Osteoblast (primary cell): ENCODE measurements at places on chromosomes 4 and X.

DNA sequence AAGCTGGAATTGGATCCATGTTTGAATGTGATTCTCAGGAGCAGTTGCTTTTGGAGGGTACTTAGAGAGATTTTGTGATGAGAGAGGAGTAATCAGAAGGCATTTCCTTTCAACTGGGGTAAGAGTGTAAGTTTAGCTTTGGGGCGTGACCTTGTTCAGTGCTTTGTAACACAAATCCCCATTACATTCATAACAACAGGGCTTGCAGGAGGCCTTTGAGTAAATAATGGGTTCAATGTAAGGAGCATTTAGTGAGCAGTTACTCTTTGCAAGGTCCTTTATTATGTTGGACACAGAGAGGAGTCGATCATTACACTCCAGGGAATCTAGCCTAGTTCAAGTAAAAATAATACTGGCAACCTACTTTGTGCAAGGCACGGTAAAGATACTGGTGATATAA is 74.0 kb upstream of the AFF2 start:
- DNase-seq = no peak

DNA sequence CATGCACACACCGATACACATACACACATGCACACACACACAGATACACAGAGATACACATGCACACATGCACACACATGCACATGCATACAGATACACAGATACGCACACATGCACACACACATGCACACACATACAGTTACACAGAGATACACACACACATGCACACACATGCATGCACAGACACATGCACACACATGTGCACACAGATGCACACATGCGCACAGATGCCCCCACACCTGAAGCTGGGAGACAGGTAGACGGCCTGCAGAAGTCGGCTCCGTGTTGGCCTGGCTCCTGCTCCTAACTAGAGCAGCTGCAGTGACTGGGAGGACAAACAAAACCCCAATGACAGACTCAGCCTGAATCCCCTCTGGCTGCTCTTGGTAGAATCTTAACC is 46.8 kb downstream of the PSAPL1 start:
- DNase-seq = no peak

DNA sequence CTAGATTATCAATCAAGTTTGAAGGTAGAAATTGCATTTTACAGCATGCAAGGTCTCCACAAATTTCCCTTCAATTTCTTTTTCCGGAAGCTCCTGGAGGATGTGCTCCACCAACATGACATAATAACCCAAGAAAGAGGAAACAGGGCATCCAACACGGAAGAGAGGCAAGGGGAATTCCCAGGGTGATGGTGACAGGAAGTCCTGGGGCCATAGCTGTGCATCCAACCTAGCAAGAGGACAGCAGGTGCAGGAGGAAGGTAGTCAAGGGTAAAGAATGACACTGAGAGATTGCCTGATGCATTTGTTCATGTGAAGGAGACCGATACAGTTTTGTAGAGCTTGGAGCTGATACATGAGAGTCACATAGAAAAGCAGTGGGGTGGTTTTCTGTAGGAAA is 115.7 kb upstream of the LSM6 start:
- no peak for DNase-seq

DNA sequence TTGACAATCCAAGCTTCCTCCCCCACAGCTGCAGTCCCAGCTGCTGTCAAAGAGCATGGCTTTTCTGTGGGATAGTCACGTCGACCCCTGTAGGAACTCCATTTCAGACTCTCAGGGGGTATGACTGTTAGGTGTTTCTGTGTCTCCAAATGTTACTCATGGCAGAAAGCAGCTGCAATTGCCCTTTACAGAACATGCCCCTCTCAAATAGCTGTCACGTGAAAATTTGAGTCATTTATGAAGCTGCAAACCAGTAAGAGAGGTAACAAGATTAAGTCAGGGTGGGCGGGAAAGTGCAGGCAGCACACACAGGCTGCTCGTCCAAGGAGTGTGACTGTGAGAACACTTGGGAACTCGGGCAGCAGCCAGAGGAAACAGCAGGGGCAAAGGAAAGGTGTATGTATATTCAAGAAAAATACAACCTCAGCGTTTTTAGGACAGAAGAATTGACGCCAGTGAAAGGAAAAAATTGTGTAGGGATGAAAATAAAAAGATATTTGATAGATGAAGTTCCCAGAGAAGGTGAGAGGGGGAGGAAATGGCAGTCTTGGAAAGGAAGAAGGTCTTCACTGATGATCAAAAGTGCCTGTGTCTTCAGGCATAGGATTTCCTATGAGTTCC is 66.5 kb upstream of the TMEM184C start:
- no peak for DNase-seq

DNA sequence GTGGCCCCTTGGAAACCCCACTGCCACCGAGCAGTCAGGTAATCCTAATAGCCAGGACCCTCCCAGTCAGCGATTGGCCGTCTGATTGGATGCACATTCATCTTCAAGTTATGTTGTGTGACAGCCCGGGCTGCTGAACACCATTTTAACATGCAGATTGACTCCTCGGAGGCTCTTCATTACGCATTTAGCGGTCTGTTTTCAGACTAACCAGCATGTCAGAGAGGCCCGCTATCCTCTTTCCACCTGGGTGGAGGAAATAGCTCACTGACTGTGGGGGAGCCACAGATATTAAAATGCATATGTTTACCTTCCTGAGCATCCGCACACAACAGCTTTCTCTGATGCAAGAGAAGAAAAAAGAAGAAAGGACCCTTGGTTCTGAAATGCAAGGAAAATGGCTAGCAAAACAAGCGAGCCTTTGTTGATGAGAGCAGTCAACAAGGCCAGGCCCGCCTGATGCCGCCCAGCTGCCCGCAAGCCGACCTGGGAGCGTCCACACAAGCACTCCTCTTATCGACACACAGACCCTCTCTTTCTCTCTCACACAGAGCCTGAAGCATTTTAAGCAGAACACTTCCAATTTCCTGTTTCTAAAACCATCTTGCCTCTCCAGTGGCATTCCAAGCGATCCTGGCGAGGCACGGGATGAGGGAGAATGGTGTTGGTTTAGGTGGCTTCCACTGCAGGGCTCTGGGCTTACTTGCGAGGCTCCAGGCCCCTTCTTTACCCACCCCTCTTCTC is 118.3 kb downstream of the MGST2 start:
- DNase-seq = no peak

- DNase-seq = no peak
Observed at GRCh38 chrX:10265775-10266174, 109.0 kb downstream of the CLCN4 start.

- no peak for DNase-seq
Observed at GRCh38 chrX:100418556-100418955, 8.5 kb upstream of the PCDH19 start.

- DNase-seq = peak; percentile 34
Observed at GRCh38 chr4:118076958-118077766, 42.9 kb downstream of the NDST3 start.

DNA sequence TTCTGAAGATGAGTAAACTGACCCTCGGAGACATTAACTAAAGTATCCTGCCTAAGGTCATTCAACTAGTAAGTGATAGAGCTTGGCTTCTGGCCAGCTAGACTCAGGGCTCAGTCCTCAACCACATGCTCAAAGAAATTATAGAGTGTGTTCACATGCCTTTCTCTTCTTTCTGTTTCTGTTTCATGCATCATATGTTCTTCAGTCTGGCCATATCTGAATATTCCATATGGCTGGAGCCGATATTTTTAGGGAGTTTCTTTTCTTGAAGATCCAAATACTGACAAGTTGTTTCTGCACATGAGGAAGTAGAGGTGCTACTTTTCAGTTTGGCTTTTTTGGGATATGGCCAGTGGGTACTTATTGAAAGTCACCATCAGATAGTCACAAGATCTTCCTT is 44.9 kb downstream of the MMRN1 start:
- no peak for DNase-seq

GRCh38 chr4:646460-646859 is 21.1 kb downstream of the PDE6B start:
- peak; percentile 45 for DNase-seq

- DNase-seq = no peak
Observed at GRCh38 chrX:107773906-107774435, 1.6 kb downstream of the TSC22D3 start.

DNA sequence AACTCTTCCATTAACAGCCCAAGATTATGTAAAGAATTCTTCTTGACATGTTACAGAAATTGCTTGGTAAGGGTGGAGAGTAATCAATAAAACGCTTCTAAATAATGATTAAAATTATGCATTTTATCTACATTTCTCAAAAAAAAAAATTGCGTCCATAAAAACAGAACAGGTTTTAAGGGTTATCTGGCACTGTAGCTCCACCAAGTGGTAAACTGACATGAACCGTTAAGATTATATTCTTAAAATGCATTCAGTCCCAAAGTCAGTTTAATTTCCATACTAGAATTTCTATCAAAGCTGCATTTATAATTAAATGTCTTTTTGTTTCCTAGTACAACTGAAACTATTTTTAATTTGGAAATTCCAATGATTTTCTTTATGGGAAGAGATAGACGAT is 214.0 kb upstream of the UGT8 start:
- DNase-seq = no peak

DNA sequence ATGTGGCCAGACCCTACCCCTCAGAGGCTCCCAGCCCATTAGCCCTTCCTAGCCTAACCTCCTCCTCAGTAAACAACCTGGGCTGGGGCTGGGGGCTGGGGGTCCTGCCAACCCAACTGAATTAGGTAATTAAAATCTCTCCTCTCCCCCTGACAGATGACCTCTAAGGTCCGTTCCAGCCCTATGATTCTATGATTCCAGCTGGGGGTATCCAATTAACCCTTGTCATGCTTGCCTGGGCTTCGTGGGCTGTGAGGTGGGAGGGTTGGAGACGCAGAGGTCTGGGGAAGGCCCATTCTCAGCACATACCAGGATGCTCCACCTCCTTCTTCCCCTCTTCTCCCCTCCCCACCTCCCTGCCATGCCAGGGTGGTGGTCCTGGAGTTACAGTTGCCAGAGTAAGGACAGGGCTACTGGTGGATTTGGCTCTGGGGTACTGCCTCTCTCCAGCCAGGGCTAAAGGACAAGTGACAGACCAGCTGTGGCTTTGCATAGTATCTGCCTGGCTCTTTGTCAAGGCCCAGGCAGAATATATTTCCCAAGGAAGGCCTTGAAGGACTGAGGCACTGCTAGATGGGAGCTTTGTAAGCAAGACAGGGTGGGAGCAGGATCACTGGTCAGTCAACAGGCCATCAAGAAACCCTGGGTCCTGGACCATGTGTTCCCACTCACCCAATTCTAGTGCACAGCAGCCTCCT is 82.1 kb downstream of the EFNB1 start:
- DNase-seq = no peak

DNA sequence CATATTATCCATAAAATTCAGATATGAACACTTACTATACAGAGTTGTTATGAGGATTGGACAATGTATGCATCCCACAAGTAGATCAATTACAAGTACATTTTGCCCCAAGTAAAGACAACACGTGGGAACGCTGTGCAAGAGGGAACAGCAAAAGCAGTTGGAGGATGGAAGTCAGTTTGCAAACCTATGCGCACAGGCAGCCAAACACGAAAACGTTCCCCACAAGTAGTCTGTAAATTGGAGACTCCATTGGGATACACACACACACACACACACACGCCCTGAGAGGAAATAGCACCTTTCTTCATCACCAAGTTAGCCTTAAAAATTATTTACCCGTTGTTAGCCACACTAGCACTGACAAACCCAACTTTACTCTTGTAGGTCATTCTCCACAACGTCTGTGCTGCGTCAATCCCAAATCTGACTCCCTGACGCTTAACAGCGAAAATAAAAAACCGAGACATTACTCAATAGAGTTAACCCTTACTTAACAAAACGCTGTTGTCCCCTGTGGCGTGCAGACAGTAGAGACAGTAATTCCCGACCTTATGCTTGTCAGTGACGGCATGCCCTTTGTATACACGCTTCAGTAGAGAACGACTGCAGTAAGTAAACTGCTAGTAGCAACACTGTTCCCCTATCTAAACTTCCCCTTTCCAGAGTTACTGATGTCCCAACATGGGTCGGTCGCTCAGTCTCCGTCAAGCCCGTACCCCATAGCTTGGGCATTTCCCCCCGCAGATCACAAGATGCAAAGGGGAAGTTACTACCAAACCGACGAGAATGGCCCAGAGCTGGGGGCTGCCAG is 730 bp downstream of the MANBA start:
- peak; percentile 68 for DNase-seq

DNA sequence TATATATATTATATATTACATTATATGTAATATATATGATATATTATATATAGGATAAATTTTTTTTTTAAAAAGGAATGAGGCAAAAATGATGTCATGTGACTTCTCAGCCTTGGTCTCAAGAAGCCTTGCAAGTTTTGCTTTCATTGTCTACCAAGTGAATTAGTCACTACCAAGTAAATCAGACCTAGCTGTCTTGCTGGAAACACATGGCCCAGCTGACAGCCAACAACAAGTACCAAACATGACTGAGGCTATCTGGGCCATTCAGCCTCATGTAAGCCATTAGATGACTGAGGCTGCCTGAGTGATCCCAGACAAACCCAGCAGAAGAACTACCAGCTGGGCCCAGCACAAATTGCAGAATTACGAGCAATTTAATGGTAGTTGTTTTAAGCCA is 44.9 kb downstream of the HAND2 start:
- no peak for DNase-seq

DNA sequence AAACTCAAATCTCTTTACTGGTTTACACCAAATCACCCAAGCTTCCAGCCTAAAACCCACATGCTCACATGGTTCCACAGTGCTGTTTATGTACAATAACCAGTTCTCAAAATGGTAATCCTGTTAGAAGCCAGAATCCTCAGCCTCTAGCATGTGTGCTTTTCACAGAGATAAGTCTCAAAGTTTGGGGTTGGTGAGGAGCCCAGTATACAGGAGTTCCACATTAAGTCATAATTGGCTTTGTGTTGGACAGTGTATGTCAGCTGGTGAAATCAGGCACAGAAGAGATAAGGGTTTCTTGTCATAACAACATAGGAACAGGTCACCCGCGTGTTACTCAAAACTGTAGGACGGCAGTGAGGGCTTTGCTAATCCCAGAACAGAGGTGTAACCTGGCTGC is at the start of gene TRIML1:
Gene TRIML1, plus strand, starts transcription at position 301 of the 400 bp plus-strand sequence. CDS start 118 bp downstream, outside the sequence.
- peak; percentile 69 for DNase-seq

GRCh38 chr4:33057736-33058135 is 2337.6 kb downstream of the PCDH7 start:
- DNase-seq = no peak

DNA sequence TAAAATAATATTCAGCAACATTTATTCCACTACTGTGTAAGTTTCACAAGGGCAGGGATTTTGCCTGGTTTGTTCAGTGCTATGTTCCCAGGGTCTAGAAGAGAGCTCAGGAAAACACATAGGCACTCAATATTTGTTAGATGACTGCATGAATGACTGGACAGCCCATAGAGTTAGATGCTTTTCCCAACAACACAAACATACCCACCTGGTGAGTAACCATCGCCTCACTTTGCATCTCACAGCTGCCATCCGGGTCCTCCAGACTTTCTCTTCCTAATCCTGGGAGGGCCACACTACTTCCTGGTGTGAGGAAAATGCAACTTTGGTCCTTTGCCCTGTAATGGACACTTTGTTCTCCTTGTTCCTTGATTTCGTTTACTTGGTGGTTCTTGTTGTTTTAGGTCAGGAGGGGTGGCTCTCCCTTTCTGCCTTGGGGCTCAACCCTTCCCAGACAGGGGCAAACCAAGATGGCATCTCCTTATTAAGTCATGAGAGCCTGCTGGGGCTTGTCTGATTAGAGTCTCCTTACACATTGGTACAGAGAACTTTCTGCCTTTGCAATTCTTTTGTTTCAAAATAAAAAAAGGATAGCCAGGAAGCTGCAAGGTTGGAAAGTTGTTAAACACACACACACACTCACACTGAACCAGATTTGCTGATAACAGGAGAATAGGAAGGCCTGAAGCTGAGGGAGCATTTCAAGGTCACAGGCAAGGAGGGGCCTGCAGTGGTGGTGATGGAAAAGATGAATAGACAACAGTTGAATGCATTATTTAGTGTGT is 190.6 kb downstream of the MID1IP1 start:
- no peak for DNase-seq

- peak; percentile 73 for DNase-seq
Observed at GRCh38 chrX:275476-275966, 5.7 kb upstream of the PLCXD1 start.
